ENCODE measurements at places on chromosomes 1 and 21.

DNA sequence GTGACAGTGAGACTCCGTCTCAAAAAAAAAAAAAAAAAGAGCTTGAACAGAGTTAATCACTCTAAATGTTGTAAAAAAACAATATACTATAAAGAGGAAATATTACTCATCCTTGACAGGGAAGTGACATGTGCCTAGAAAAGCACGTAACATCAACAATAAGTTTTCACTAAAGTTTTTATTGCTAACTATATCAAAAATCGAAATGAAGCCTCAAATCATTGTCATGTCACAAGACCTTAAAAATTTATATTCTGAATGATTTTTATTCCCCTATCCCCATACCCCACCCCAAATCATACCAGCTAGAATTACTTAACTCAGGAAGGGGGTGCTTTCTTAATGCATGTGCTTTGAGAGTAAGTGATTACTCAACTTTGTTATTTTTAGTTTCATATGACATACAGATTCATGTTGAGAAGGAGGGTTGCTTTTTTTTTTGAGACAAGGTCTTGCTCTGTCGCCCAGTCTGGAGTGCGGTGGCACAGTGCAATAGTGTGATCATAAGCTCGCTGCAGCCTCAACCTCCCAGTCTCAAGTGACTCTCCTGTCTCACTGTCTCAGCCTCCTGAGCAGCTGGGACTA, 53.6 kb upstream of the MUTYH start:
- DNase-seq, result no peak

- no peak for DNase-seq
These were observed 37.5 kb downstream of the TRPM2 start for GRCh38 chr21:44390886-44391285.

DNA sequence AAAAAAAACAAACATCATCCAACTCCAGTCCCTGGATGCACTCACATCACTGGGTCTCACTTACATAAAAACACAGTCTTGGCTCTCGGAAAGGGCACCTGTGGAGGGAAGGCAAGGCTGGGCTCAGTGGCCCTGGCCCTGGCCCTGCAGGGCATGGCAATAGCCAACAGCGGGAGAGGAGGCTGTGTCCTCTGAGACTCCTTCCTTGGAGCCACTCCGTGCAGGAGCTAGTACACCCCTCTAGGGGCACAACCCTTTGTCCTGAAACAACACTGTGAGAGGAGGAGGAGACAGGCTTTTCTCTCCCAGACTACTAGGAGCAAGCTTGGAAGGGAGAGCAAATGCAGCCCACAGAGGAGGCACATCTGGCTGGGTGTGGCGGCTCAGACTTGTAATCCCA, 28.0 kb downstream of the URB1 start:
- no peak for DNase-seq

DNA sequence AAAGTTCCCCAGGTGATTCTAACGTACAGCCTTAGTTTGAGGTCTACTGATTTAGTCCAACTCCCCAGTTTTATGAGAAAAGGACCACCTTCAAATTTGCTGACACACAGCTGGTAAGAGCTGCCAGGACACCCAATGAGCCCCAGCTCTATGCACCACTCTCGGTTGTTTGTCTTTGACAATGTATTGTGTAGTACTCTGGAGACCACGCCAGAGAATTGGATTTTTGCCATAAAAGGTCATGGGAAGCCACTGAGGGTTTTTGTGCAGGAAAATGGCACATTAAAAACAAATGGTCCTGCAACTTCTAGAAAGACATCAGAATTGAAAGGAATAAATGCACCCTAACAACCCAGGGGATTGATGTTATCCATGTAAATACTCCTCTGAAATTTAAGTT, 7.1 kb upstream of the IER5 start:
- no peak for DNase-seq

Data from stimulated activated CD4-positive, alpha-beta T cell treated with anti-CD3 and anti-CD28 coated beads, Interleukin-12 subunit alpha, Interleukin-12 subunit beta, amount 100 ng/mL, for 48 hours (primary cell).